ENCODE measurements at places on chromosomes 11 and 22.

DNA sequence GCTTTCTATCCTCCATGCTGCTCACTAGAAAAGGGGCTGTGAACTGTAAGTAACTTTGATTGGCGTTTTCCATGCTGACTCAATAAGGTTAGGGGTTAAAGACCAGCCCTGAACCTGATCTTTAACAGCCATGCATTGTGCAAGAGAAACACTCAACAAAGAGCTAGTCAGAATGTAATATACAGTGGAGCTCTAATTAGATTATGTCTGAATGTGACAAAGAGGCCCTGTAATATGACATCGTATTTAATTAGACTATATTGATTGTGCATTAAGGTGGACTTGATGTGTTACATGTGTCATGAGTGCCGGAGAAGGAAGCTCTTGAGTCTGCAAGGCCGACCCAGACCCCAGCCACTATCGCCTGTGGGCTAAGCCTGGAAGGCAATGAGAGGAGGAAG lies 70.5 kb downstream of the PKNOX2 start:
- DNase-seq: no peak

- no peak for DNase-seq
These were observed 8.0 kb downstream of the MYH9 start for GRCh38 chr22:36379593-36380361.

GRCh38 chr11:121412711-121413415 lies 39.3 kb upstream of the SORL1 start:
- no peak for DNase-seq

DNA sequence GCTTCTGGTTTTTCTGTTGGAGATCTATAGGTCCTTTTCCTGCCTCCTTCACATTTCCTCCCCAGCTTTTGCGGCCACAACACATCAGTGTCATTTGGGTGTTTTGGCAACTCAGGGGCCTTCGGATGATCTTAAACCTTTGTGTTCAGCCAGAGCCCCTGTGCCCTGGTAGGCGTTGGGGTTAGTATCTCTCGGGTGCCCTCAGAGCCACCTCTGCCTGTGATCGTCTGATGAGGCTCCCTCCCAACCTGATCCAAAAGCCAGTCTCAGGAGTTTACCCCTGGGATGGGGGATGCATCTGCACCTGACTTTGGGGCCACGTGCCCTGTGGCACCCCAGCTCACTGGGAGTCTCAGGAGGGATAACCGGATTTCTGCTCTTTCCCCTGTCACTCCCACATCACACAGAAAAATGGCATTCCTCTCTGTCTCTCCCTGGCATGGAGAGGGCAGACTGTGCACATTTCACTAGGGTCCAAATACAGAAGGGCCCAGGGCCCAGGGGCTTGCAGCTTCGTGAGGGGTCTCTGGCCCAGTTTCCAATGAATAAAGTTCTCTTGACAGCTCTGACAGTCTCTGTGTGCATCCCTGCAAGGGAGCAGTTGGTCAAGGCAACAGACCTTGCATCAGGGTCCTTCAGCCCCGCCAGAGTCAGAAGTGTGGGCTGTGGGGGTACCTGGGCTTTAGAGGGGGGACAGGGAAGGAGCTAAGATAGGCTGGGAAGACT lies 2.6 kb downstream of the RNF26 start:
- no peak for DNase-seq

DNA sequence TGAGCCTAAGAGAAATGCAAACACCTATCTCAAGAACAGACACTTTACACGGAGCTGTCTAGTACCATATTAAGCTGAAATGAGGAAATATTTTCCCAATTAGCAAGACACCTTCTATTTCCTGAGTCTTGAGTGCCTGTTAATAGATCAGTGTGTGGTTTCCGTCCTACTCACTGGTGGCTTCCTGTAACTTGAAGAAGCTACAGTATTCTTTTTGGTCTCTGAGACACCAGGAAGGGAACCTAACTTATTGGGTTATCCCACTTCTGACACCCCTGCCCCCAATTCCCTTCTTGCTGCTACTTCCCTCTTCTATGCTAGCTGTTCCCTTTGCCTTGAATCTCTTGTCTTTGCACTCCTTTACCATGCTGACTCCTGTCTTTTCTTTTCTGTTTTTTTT lies 92.7 kb downstream of the FDX1 start:
- no peak for DNase-seq

DNA sequence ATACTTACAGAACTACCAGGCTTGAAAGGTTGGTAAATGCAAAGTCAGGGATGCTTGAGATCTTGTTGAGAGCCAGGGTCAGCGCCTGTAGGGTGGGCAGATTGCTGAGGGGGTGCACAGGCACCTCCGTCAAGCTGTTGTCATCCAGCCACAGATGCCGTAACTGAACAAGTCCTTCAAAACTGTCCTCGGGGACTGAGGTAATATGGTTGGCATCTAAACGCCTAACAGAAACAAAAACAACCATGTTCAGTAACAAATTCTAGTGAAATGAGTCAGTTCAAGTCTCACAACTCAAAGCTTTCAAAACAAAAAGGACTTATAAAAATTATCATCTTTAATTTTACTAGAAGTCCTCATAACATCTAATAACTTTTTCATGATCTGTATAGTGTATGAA lies 22.2 kb upstream of the CCDC34 start:
- no peak for DNase-seq

DNA sequence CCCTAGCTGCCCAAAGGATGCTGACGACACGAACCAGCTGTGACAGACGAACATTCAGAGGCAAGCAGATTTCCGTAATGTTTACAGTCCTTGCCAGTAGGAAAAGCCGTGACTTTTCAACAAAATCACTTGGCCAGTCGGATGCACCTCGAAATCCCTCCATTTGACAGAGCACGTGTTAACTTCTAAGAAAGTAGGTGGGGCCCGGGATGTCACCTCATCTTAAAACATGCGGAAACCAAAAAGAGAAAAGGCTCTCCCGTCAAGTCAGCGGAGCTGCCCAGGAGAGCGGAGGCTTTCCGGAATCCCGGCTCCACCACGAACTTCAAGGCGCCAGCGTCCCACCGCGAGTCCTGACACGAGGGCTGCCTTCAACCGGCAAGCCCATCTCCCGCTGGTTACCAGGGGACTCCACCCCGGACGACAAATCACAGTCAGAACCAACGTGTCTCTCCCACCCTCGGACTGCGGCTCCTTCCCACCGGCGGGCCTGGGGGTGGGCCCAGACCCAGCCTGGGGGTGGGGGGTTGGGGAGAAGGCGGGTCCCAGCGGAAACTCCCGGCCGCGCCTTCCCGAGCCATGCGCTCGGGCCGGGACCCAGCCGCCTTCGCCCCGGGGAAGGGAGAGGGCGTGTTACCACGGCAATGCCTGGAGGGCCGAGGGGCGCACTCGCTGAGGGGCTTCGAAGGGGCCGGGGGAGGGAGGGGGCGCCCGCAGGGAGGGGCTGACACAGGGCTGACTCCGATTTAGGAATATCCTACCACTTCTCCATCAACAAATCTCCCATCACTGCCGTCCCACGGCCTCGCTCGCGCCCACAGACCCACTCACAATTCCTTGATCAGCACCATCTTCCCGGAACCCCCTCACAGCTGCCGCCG lies 475 bp downstream of the PITPNB start:
- DNase-seq: peak; percentile 14

DNA sequence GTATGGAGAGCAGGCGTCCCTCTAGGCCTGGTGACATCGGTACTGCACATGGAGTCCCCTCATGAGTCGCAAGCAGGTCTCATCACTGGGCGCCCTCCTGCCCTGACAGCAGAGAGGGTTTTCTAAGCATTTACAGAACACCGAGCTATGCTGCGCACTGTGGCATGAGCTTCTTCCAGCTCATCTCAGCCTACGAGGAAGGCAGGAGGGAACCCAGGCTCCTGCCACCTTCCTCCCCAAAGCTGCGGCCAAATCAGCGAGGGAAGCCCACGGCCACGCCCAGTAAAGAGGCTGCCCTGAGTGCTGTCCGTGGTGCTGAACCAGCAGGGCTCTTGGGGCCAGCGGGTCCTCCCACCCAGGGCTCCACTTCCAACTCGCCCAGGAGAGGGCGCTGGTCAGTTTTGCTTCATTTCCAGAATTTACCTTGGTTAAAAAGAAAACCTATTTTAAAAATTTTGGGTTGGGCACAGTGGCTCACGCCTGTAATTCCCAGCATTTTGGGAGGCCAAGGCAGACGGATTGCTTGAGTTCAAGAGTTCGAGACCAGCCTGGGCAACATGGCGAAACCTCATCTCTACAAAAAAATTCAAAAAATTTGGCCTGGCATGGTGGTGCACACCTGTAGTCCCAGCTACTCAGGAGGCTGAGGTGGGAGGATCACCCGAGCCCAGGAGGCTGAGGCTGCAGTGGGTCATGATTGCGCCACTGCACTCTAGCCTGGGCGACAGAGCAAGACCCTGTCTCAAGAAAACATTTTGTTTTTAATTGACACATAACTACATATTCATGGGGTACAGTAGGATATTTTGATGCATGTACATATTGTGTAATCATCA lies 34.2 kb downstream of the PHF21B start:
- DNase-seq: no peak

DNA sequence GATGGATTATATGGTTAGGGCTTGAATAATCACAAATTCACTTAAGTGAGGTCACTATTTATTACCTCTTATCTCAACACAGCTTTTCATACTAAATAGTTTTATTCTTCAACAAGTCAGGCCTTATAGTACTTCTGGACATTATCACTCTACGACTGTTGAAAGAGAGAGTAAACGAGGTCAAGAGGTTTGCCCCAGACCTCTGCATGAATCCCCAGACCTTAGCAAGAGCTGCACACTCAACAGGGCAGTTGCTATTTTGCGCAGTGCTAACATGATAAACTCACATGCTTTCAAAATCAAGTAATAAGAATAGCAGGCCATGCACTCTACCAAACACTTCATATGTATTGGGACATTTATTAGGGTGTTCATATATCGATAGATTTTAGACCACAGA lies 60.5 kb downstream of the DDI1 start:
- no peak for DNase-seq

GRCh38 chr11:27029966-27030365 lies 10.6 kb upstream of the BBOX1 start:
- no peak for DNase-seq

DNA sequence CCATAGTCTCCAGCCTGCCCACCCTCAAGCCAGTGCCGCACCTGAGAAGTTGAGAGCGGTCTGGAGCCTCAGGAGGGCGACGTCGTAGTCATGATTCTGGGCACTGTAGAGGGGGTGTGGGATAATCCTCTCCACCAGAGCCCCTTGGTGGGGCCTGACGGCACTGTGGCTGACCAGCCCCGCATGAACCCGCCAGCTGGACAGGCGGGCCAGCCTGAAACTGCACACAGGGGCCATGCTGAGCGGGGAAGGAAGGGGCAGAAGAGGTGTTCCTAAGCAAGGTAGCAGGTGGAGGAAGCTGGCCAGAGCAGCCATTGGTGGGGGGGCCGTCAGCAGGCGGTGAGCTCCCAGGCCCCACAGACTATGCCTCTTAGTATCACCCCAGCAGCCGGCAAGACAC lies 13.1 kb downstream of the TMPRSS5 start:
- no peak for DNase-seq

GRCh38 chr11:21511835-21512440 lies 680.9 kb upstream of the ANO5 start:
- DNase-seq: no peak

DNA sequence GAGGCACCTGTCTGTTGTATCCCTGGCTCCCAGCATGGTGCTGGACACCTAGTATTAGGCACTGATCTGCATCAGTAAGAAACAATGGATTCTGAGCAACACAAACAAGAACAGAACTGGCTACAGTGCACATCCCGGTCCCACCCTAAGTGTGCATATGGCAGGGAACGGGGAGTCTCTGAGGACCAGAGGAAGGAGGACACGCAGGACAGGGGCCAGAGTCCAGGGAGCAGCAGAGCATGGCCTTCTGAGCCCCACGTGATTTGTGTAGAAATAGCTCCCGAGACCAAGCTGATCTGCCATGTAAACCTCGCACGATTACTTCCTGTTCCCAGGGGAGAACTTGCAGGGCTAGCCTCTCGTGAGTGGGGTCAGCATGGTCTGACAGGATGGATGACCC lies 12.7 kb upstream of the SNX32 start:
- DNase-seq: no peak

- DNase-seq: no peak
These were observed 4.8 kb upstream of the NOX4 start for GRCh38 chr11:89495951-89496350.

DNA sequence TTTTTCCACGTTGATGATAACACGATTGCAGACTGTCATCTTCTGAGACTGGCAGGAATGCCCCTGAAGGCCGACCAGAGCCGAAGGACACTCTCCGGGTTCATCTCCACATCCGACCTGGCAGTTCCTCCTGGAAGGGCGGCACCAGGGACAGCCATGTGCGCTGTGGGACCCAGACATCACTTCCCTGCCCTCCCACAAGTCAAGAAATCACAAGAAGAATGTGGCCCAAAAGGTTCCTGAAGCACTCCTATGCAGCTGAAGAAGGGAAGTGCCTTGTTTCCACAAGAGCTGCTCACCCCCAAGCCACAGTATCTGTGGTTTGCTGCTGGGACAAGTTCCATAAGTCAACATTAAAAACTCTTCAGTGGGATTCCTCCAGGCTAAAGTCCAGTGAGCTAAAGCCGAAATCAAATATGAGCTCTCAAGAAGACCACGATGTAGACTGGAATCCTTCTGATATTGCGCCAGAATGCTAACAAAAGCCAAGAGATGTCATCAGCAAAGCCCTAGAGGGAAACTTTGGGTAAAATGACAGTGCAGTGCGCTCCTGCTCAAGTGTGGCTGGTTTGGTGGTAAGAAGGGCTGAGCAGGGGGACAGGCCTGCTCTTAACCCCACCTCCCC lies 21.2 kb downstream of the PACSIN2 start:
- DNase-seq: no peak

DNA sequence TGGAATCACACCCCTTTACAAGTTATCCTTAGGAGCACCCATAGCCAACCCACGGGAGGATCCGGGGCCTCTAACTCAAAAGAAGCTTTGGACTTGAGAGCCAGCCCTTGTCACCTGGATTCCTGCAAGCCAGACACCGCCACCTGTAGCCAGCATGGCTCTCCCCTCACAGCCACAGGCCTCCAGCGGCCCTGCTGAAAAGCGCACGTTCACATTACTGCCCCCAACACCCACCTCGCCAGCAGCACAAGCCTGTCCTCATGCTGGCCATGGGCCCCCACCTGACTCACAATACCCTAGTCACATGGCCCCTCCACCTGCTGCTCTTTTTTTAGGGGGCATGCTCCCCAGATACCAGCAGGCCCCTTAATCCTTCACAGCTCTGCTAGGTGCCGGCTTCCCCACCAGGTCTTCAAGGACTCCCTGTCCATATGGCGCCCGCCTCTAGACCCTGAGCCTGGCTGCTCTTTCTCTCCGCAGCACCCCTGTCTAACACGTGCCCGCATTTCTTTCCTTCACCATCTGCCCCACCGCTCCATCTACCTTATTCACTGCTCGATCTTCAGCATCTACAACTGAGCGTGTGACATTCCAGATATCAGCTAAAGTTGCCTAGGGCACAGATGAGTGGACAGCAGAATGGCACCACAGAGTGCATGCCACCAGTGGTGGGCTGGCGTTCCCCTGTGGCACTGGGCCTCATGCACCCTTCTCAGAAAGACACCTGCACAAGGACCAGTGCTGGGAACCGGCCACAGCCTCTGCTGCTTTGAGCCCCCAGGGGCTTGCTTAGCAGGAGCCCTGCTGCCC lies 6.6 kb downstream of the CARS1 start:
- no peak for DNase-seq

Data from stimulated activated CD8-positive, alpha-beta memory T cell treated with anti-CD3 and anti-CD28 coated beads, Interleukin-7, amount 100 ng/mL, for 1 hour (primary cell).